AG09309 (cell line): ENCODE measurements at places on chromosomes 5 and 9.
A peak's percentile ranks its signal among the peaks of the same experiment; 100 is the strongest.

DNA sequence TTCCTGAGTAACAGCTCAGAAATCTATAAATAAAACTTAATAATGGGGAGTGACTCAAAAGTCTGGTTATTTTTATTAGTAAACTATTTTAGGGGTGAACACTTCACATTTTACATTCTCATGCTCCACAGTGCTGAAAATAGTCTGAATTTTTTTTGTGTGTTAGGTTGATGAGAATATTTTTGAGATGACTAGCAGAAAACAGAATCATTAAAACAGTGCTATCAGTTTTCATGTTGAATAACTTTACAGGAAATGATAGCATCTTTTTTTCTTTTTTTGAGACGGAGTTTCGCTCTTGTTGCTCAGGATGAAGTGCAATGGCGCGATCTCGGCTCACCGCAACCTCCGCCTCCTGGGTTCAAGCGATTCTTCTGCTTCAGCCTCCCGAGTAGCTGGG lies 60.3 kb downstream of the TMC1 start:
- peak; percentile 85 for DNase-seq

DNA sequence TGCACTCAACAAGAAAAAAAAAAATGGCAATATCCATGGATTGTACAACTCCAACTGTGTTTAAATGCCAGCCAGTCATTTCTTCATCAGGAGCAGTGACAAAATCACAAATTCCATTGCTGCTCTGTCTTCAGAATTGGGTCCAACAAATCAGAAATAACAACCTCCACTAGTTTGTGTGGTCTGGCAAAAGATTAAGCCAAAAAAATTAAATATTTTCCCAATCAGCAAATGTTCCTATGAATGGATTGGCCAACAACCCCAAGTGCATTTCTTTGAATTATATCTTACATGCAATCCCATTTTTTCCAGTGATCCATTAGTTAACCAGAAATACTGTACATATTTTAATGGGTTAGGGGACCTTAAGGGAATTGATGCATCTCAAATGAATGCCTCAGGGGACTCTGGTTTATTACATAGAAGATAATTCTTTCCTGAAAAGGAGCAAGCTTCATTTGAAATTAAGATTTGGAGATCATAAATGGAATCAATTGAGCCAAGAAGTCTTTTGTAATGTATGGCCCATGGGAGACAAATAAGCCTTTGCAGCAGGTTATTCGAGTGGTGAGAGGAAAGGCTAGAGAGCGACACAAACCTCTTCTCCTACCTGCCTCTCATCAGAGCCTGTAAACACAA lies 131.8 kb downstream of the TLE1 start:
- DNase-seq: peak; percentile 35

- DNase-seq: no peak
Observed at GRCh38 chr5:83277154-83277553, 194.4 kb upstream of the VCAN start.

- no peak for DNase-seq
Observed at GRCh38 chr9:3415906-3416305, 109.9 kb downstream of the RFX3 start.

DNA sequence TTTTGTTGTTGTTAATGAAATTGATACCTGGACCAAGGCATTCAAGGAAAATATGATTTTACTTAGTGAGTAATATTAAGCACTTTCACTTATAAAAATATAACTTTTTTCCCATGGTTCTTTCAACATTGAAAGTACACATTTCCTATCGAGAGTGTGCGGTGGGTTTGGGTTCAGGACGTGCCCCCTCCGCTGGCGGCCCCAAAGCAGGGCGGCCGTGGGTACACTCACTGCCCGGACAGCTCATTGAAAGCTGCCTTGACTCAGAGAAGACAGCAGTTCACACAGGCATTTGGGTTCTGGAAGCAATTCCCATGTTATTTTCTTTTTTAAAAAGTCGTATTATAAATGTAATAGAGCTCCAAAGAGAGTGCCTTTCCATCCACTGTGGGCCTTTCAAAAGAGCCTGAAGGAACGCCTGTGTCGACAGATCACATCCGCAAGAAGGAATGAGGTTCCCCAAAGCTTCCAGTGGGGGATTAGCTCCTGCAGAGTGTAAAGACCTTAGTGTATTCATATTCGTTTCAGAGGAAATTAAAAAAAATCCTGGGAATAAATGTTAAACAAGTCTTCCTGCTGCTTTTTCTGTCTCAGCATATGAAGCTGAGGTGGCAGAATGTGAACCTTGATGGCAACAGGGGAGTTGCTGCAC lies 74.3 kb downstream of the PRDM6 start:
- DNase-seq: no peak

DNA sequence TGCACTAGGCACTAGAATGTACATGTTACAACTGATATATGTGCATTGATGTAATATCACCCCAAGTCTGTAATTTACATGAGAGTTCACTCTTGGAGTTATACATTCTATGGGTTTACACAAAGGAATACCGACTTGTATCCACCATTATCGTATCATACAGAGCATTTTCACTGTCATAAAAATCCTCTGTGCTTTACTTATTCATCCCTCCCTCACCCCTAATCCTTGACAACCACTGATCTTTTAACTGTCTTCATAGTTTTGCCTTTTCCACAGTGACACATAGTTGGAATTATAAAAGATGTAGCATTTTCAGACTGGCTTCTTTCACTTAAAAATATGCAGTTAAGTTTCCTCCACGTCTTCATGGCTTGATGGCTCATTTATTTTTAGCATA lies 11.1 kb upstream of the RFK start:
- no peak for DNase-seq

GRCh38 chr9:7489036-7489435 lies 310.5 kb downstream of the DMAC1 start:
- no peak for DNase-seq

GRCh38 chr9:78781681-78782080 lies 484.8 kb downstream of the PSAT1 start:
- DNase-seq: no peak

DNA sequence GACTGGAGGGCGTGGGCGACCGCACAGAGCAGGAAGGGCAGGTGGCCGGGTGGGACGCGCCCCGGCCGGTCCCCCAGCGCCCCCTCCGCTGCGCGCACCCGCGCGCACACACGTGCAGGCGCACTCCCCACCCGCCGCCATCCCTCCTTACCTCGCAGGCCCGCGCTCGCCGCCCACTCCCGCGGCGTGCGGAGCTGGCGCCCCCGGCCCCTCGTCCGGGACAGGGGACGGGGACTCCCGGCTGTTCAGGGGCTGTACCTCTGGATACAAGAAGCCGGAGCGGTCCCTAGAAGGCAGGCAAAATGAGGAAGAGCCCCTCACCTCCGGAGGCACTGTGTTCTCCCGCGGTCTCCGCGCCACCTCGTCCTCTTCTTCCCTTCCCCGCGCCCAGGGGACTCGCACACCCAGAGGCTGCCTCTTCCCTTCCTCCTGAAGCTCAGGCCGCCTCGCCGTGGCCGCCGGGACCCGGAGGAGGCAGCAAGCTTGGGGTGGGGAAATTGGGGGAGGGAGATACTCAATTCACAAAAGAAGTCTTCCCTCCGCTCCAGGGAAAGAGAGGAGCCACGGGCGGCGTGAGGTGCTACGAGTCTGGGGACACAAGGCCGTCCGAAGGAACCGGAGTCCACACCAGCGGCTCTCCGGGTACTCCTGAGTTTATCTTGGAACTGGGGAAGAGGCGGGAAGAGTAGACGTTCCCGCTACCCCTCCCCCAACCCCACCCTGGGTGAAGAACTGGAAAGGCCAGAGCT lies 1.4 kb upstream of the GABRB2 start:
- DNase-seq: no peak

- no peak for DNase-seq
Observed at GRCh38 chr5:76958991-76959767, 6.3 kb downstream of the CRHBP start.

- no peak for DNase-seq
Observed at GRCh38 chr5:112063191-112063590, 306.2 kb upstream of the NREP start.

GRCh38 chr5:67092535-67092934 lies 104.1 kb downstream of the CD180 start:
- DNase-seq: no peak
